Glomerular endothelial cell (primary cell): ENCODE measurements at places on chromosomes 11 and 22. TPM values are rescaled to one million over a fixed set of nuclear protein-coding genes. Genes with fewer than 3 reads are reported as not detected.

The PKP3 gene
- total RNA-seq, result 0.41 and 1.9 TPM in 2 replicates

The ENTHD1 gene
- total RNA-seq, result not detected in 2 replicates

DNA sequence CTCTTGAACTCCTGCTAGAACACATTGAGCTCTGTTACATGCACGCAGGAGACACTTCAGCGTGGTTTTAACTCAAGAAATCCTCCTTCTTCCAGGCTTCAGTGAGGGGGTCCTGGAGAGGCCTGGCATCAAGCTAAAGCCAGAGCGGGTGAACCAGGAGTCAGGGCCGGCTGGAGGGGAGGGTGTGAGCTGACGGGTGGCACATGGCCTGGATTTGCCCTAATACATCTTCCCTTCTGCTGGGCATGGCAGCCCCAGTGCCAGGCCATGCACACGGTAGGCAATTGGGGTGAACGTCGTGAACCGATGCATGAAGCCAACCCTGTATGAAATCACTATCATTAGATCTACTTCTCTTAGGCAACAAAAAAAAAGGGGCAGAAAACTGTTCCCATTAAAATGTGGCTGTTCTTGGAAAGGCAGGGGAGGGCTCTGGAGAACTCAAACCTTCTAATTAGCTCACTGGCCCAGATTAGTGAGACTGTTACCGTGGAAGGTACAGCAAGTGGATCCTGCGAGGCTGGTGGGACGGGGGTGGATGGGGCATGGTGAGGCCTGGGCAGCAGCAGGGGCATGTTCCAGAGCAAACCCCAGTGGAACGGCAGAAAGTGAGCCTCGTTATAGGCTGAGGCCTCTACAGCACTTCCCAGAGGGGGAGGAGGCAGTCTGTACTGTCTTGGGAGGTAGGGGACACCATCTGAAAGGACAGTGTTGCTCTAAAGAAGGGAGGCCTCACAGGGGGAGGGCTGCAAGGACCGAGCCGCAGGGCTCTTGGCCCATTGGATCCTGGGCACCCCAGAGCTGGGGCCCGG, 10.6 kb downstream of the IFT27 start:
- no peak for DNase-seq

The MMP12 gene
- not detected in 2 replicates for total RNA-seq

GRCh38 chr22:34804604-34805003, 261.4 kb upstream of the ISX start:
- no peak for DNase-seq

DNA sequence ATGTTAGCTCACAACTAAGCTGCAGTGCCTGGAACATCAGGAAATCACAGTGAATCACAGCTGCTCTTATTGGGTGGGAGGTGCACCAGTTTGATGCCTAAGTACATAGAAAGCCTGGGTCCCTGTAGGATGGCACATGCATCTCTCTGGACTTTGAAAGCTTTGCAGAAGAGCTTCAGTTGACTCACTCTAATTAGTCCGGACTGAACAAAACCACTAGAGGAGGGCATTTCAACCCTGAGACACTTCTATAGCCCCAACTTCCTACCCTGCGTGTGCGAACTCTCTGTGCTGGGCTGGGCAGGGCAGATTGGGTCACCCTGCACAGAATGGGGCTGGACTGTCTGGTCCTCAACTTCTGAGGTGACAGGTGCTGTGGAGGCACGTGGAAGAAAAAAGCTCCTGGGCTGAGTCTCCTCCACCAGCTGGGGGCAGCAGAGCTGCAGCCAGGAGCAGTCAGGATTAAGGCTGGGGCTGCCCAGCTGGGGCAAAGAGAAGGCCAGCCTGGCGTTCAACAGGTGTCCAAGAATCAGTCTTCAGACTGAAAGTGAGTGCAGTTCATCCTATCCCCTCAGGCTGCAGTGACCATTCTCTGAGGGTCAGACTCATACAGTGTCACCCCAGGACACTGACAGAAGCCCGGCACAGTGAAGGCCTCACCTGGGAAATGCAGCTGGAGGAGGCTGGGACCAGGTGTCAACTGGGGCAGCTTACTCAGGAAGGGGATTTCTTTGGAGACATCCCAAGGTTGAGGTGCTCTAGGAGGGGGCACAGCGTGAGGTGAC, 22.1 kb downstream of the GGTLC2 start:
- DNase-seq, result no peak

DNA sequence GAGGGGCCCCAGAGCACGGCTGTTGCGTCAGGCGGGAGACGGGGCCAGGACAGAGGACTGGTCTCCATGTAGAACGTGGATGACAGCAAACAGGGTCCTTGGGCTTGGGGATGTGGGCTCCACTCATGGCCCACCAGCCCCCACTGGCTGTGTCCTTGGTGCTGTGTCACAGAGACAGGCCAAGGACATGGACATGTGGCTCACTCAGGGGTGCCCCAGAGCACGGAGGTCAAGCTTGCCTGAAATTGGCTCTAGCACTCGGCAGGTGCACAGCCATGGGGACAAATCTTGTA, 14.4 kb downstream of the FADS2 start:
- no peak for DNase-seq

The NXPE4 gene
- not detected in 2 replicates for total RNA-seq

DNA sequence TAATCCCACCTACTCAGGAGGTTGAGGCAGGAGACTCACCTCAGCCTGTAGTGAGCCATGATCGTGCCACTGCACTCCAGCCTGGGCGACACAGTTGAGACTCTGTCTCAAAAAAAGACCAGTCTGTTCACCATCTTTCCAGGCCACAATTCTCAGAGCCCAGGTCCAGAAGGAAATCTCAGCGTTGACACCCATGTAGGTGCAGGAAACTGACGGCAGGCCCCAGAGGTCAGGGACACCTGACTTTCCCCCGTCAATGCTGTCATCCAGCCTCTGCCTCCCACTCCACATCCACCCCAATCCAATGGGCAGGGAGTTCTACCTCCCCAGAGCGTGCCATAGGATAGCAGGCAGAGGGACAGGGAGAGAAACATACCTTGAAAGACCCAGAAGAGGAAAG, 5.9 kb upstream of the GRK2 start:
- DNase-seq, result no peak

DNA sequence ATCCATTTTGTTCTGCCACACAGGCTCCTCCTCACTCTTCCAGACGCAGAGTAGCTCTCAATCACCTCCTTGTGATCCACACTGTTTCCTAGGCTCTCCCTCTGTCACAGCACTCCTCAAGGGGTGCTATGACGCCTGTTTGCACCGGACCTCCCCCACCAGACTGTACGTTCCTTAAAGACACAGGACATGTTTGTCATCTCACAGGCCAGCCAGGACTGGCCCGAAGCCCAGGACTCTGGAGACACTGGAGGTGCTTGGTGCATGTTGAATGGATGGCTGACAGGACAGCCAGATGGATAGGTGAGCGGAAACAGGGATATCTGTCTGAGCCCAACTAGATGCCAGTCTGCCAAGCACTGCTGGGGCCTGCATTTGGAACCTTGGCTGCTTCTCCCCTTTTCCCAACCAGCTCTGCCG, 13.6 kb downstream of the PLA2G6 start:
- DNase-seq, result no peak

DNA sequence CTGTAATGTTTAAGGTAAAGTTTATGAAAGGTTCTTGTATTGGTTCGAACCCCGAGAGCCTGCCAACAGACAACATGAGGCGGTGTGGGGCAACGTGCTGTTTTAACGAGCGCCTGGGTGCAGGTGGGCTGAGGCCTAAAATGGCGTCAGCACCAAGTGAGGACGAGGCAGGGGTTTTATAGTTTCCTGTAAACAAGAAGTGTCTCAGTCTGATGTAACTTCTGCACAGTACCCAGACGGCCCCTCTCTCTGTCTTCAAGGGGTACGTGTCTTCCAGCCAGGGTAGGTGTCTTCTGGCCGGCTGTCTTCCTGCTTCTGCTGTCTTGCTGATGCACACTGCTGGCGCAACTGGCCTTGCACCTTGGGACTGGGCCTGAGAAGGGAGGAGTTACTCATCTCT, 2.7 kb downstream of the PPFIBP2 start:
- no peak for DNase-seq

The MS4A6A gene
- total RNA-seq, result 2.9 and 7.5 TPM in 2 replicates

- no peak for DNase-seq
Measured at GRCh38 chr11:406796-407650, 7.8 kb downstream of the SIGIRR start.

DNA sequence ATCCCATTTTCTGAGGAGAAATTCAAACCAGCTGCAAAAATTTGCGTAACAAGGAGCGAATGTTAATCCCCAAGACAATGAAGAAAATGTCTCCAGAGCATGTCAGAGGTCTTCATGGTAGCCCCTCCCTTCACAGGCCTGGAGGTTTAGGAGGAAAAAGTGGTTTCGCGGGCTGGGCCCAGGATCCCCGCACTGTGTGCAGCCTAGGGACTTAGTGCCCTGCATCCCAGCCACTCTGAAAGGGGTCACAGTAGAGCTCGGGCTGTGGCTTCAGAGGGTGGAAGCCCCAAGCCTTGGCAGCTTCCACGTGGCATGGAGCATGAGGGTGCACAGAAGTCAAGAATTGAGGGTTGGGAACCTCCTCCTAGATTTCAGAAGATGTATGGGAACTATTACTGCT, 87.4 kb downstream of the BRD1 start:
- no peak for DNase-seq

DNA sequence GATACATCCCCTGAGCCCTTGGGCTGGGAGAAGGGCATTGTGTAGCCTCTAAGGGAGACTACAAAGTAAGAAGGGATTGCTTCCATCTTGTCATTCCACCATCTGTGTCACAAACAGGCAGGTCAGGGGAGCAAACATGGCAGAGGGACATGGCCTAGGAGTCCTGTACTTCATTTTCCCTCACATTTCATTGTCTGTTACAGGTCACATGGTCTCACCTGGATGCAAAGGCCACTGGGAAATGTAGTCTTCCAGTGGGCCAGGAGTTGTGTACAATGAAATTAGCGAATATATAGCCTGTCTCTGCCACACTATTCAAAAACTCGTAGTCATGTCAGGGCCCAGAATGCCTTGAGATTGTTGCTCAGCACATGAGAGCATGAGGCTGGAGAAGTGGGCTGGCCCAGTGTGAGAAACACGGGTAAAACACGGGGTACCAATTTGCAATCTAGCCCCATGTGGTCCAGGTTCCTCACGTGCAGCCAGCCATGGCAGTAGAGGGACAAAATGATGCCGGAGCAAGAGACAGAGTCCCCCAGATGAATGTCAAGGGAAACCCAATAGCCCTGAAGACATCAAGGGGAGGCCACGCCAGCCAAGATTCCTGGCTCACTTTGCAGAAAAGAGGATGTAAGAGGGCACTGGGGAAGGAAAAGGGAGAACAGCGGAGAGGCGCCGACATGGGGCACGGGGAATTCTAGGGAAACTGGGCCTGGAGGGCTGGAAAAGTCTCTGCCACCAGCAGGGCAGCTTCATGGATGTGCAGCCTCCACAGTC, 47.7 kb upstream of the EMID1 start:
- no peak for DNase-seq

The SART1 gene
- total RNA-seq, result 34.8 and 60.1 TPM in 2 replicates

The SF3B2 gene
- 129 and 162 TPM in 2 replicates for total RNA-seq

DNA sequence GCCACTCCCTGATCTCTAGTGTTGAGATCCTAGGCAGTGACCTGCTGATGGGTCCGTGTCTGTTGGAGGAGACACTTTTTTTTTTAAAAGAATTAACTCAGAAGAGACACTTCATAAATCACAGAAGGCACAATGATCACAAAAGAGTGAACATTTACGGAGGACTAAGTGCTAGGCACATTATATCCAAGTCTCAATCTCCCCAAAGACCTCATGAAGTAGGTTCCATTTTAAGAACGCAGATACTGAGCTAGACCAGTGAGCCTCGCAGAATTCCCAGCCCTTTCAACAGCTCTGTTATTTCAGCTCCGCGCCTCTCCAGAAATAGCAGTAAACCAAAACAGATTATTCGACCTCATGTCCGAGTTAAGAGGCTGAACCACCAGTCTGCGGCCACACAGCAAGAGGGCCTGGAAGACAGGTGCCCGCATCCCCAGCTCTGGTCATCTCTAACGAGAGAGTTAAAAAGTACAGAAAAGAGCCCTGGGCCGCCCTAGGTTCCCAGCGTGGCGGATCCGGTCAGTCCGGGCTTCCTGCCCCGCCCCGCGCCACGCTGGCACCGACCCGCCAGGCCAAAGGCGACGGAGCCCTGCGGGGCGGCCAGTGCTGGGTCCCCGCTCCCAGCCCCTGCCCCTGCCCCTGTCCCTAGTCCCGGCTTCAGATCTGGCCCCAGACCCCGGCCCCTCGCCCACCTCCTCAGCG, 612 bp downstream of the XBP1 start:
- DNase-seq, result peak; percentile 14

DNA sequence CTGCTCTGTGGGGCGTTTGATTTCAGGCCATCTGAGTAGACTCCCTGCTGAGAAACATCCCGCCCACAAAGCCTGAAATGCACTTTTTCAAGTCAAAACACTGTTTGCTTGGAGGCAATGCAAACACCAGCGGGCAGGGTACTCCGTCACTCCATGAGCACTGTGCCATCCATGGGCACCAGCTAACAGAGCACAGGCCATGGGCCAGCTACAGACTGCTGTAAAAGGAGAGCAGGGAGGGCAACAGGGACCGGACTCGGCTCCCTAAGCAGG, 16.6 kb upstream of the EFCAB6 start:
- no peak for DNase-seq

DNA sequence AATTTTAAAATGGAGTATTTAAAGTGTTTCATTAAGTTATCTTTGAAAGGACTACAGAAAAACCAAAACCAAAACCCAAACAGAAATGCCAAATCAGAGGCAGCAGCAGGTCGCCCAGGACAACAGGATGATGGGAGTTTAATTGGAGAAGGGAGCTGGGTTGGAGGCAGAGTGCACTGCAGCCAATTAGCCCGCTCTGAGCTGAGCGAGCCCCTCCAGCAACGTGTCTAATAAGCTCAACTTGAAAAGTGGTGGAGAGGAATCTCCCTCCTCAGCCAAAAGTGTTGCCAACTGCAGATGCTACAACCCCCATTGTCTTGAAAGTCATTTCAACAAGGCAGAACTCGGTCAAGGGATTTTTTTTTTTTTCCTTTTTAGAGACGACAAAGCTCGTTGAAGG, 323.9 kb downstream of the CADM1 start:
- DNase-seq, result no peak

GRCh38 chr11:30775233-30775522, 189.0 kb upstream of the MPPED2 start:
- no peak for DNase-seq

DNA sequence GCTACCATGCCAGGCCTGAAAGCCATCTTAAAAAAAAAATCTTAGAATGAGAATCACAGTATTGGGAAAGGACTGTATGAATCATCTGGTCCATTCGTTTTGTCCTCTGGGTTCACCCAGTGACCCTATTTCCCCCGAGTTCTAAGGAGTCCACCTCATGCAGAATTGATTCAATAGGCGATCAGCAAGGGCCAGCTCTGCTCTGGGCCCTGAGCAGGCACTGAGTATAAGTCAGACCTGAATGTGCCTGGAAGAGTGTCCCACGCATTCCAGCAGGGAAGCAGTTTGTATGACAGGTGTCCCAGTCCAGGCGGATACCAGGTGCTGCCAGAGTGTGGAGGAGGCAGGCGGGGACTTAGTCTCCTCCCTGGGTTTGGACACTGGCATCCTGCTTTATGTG, 883 bp upstream of the HMOX1 start:
- DNase-seq, result no peak

GRCh38 chr11:15655552-15655951, 540.8 kb downstream of the INSC start:
- DNase-seq, result no peak

DNA sequence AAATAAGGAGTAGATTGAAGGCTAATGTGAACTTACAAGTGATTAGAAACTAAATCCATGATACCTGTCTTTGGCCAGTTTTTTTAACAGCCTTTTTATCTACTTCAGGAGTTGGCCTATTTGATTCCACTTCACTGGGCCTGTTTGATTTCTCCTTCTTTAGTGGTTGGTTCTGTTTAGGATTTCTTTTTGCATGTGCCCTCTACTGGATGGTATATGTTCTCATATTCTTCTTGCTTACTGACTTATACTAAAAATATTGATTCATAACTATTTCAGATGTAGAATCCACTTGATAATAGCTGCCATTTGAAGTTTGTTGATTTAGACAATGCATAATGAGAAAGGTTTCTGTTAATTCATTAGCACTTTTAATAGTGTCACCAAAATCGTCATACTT, 53.9 kb downstream of the USP47 start:
- DNase-seq, result no peak
